MM.1S (cell line): ENCODE measurements at places on chromosomes 13 and 19.

GRCh38 chr13:98301721-98302120 lies 124.7 kb upstream of the RNF113B start:
- DNase-seq: no peak

DNA sequence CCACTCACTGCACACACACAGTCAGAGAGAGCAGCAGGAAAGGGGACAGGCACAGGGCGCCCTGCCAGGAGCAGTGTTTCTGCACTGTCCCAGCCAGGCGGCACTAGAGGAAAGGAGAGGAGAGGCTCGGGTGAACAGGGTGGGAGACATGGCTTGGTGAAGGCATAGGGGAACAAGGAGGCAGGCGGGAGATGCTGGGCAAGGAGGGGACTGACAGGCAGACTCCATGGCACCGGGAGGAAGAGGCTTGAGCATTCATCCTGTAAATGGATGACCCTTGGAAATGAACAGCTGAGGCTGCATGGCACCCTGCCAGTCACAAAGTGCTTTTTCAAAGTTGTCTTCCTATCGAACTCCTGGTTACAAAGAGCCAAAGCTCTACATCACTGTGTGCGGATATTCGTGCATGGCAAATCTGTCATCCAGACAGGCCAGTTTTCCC lies 22.4 kb downstream of the MED26 start:
- DNase-seq: no peak

GRCh38 chr19:14048443-14049153 lies 13.3 kb downstream of the PALM3 start:
- peak; percentile 51 for DNase-seq

DNA sequence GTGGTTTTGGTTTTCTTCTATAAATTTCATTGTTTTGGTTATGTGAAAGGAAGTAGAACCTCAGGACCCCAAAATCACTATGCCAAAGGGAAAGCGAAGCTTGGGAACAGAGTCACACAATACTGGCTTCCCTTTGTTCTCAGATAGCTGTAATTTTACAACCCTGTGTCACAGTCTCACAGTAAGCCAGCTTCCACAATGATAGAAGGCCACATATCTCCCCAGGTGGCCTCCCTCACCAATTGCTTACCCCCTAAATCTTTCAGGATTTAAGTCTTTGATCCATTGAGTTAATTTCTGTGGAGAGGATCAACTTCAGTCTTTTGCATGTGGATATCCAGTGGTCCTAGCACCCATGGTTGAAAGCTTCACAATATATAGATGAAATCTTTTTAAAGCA lies 58.7 kb downstream of the SLC15A1 start:
- DNase-seq: no peak

- no peak for DNase-seq
These were observed 1.4 kb downstream of the FZR1 start for GRCh38 chr19:3507371-3508120.

- no peak for DNase-seq
These were observed 47.6 kb downstream of the CEP89 start for GRCh38 chr19:32924200-32924599.

DNA sequence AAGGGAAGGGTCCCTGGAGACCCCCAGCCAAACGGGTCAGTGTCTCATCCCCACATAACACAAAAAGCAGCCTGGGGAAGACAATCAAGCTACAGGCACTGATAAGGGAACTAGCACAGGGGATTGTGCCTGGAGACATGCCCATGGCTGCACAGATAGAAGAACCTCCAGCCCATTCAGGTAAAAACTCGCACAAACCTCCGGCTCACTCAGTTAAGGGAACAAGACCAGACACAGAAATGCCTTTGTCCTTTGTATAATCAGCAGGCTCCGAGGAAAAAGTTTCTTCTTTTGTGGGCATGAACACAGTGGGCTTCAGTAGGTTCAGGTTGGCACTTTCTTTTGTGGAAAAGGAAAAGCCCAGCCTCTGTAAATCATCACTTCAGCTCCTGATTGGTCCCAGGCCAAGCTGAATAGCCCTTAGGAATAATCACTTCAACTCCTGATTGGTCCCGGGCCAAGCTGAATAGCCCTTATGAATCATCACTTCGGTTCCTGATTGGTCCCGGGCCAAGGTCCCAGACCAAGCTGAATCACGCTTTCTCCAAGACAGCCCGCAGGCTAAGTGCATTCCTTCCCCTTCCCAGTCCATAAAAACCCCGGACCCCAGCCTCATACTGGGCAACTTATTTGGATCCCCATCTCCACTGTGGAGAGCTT lies 5.0 kb upstream of the ZNF230 start:
- DNase-seq: no peak

GRCh38 chr19:28492621-28493020 lies 720.3 kb downstream of the UQCRFS1 start:
- DNase-seq: no peak

DNA sequence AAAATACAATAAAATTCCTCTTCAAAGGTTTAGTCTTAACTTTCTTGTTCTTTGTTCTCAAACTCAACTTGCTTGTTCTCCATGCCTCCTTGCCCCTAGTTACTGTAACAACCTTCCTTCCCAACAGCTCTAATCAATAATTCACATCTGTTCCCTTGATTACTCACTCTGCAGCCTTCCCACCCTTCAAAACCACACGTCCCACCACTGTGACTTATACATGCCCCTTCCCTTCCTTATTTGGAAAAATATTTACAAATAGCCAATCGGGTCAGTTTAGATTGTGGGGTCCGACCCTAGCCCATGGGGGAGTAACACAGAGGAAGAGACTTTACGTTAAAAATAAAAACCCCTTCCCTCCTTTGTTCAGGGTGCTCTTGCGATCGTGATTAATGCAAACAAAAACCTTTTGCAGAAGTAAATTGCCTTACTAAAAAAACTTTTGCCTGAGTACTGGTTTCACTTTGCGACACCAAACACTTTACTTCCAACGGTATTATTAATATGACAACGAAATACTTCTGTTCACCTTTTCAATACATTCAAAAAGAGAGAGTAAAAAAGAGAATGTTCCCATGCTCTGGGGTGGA lies 512 bp upstream of the ZNF93 start:
- no peak for DNase-seq
